ENCODE measurements at places on chromosomes 7 and 10. TPM values are rescaled to one million over a fixed set of nuclear protein-coding genes. Genes with fewer than 3 reads are reported as not detected.

ACHE gene
- total RNA-seq, result 24.0 TPM

DNA sequence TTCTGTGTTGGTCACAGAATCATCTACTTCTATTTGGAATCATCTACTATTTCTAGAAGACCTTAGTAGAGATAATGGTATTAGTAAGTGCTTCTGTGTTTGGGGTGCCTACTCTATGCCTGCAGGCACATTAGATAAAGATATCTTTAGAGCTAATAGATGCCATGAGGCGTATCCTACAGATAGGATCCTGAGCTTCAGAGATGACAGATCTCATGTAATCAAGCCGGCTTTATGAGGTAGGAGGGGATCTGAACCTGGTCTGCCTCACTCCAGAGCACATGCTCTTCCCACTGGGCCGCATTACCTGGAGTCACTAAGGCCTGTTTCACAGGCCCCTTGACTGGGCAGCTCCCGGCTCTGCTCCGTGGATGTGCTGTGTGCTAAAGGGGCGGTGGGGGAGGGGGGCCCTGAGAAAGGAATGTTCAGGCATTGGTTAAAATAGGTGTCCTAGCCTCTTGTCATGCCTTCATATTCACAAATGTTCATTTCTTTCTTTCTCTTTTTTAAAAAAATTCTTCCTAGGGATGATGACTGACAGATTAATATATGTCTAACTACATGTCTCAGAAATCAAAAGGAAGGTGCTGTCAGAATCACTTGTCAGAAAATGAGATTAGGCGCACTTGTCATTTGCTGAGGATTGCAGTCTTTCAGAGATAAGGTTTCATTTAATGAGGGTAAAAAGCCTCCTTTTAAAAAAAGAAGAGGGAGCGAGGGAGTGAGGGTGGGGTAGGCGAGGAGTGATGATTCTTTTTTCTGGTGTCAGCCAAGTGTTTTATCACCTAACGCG lies 458.0 kb upstream of the GALNT17 start:
- DNase-seq, result no peak

GRCh38 chr7:96014617-96015016 lies 242.3 kb downstream of the DYNC1I1 start:
- DNase-seq, result no peak

DNA sequence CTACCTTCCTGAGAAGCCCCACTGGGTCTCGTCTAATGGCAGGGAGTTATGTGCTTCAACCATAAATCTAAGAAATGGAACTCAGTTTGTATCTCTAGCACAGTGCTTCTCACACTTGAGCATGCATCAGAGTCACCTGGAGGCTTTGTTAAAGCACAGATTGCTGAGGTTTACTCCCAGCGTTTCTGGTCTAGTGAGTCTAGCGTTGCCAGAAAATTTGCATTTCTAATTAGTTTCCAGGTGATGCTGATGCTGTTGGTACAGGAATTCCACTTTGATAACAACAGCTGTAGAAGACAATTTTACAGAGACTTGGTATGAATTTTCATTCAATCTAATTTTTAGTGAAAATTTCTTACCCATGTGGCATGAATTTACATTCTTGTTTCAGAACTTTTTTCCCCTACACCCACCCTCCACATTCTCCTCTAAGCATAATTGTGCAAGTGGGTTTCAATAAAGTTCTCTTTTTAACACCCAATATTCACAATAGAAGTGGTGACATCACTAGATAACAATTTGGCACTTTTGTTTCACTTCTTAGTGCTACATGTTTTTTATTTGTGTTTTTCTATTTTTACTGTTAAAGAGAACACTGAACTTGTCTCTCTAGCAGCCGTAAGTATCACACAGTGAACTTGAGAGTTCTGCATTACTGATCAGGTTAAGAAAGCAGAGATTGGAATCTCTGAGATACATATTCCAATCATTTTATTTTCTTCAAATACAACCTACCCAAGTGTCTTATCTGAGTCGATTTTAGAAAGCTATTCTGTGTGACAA lies 48.4 kb upstream of the BET1 start:
- no peak for DNase-seq

SAMD9 gene
- total RNA-seq, result 5.7 TPM

GRCh38 chr7:92158660-92159575 lies 20.0 kb downstream of the LRRD1 start:
- DNase-seq, result no peak

ASB10 gene
- 4.5 TPM for total RNA-seq

DNA sequence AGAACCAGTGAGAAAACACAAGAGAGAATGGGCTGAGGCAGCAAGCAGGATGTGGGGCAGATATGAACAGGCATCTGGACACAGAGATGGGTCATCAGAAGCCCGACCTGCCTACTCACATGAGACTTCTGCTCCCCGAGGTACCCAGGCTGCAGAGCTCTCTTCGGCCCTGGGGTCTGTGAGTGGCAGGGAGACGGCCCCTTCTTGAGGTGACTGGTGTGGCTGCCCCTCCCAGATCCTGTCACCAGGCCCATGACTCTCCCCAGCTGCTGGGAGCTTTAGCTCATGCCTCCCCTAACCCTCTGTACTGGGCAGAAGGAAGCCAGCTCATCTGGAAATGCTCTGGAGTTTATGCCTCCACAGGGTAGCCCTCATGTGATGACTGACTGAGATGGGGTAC lies 157.6 kb upstream of the PCBD1 start:
- DNase-seq, result no peak

- DNase-seq, result no peak
Observed at GRCh38 chr7:65307651-65308299, 65.9 kb upstream of the ZNF92 start.

DNA sequence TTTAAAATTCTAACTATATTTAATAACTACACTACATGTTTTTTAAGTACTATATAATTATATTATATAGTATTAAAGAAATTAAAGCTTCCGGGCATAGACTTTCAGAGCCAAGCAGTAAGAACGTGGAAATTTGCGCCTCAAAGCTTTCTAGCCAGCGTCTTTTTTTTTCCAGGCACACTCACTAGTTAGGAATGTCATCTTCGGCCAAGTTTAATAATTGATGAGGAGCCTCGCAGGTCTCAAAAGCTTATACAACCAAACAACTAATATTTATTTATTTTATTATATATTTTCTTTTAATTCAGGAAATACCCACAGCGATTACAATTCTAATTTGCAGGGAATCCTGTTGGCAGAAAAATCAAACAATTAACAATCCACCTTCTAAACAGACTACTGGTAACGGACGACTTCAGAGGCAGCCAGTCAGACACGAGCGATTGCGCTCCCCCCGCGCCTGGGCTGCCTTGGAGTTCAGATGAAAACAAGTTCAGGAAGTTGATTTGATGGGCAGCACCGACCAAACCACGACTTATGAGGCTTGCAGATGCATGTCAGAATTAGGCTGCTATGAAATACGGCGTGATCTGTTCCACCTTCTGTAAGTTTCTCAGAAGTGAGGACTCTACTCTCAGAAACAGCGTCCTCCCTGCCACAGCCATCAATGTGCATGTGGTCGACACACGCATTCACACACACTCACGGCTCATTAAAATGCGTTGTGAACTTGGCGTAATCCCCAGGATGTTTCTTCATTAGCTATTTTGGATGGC lies 431.8 kb upstream of the MGMT start:
- DNase-seq, result no peak

PROSER2 gene
- total RNA-seq, result 1.5 TPM

DNA sequence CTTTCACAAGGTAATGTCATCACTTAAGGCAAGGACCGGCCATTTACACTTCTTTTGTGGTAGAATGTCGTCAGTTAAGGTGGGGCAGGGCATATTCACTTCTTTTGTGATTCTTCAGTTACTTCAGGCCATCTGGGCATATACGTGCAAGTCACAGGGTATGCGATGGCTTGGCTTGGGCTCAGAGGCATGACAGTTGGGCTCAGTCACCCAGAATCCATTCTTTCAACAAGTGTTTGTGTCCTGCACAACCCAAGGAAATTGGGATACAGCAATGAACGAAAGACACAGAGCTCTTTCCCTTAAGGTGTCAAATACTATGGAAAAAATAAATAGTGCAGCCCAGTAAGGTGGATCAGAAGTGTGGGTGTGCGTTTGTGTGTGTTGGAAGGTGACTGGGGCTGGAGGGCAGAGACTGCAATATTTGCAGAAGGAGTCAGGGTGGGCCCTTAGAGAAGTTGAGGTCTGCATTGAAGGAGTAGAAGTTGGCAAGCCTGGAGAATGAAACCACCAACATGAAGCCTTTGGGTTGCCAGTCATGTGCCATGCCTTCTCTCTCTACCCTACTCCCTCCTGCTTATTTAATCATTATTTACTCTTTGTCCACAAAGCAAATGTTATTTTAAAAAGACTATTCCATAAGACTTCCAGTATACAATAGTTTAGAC lies 222.8 kb upstream of the PRKCQ start:
- no peak for DNase-seq

SSC4D gene
- total RNA-seq, result 0.78 TPM

SEMA3C gene
- 40.0 TPM for total RNA-seq

DNA sequence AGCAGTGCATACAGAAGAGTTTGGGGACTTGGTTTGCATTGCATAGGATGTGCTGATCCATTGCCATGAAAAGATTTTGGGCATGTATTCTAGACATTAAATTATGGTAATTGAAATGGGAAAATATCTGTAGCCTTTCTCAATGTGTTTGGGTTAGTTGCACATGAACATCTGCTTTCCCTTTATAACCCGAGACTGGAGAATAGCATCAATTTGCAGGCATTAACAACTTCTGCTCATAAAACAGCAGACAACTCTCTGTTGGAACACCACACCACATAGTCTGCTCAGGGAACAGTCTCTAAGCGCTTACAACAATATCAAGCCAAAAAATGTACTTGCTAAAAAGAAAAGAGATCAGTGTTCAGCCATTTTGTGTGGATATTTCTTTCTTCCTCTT lies 1391.1 kb upstream of the LRRTM3 start:
- DNase-seq, result no peak

- no peak for DNase-seq
Observed at GRCh38 chr7:27244488-27245123, 2.0 kb downstream of the EVX1 start.

DNA sequence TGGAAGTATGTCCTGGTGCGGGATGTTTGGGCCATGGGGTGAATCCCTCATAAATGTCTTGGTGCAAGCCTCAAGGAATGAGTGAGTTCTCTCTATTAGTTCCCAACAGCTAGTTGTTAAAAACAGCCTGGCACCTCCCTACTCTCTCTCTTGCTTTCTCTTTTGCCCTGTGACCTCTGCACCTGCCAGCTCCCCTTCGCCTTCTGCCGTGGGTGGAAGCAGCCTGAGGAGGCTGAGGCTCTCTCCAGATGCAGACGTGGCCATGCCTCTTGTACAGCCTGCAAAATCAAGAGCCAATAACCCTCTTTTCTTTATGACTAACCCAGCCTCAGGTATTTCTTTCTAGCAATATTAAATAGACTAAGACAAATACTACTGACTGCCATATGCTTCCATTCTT lies 210.3 kb downstream of the POM121L12 start:
- DNase-seq, result no peak

DNA sequence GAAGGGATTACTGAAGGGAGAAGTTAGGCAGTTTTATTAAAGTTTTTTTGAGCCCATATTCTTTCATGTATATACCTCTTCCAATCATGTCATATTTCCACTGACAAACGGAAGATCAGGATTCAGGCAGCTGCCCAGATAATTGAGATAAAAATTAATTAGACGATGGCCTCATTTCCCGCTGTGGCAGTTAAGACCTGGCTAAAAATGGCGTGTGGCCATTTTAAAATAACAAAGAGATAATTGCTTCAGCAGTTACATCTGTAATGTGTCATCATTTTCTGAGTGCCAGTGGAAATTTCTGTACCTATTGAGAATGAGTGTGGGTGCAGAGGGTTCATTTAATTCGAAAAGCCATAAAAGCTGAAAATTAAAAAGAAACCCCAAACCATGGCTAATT lies 215.1 kb downstream of the STK31 start:
- no peak for DNase-seq

DNA sequence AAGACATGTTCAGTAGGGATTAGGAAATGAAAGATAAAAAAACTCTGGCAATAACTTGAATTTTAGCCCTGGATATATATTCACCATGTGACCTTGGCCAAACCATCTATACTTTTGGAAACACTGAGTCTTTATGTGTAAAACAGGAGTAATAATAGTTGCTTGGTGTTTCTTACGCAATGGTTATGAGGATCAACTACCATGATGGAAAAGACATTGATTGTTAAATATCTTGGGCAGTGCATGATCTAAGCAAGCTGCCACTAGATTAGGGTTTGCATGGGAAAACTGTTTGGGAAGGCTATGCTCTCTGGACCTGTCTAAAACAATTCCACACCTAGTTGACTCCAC lies 6.5 kb downstream of the OR6B1 start:
- no peak for DNase-seq

DNA sequence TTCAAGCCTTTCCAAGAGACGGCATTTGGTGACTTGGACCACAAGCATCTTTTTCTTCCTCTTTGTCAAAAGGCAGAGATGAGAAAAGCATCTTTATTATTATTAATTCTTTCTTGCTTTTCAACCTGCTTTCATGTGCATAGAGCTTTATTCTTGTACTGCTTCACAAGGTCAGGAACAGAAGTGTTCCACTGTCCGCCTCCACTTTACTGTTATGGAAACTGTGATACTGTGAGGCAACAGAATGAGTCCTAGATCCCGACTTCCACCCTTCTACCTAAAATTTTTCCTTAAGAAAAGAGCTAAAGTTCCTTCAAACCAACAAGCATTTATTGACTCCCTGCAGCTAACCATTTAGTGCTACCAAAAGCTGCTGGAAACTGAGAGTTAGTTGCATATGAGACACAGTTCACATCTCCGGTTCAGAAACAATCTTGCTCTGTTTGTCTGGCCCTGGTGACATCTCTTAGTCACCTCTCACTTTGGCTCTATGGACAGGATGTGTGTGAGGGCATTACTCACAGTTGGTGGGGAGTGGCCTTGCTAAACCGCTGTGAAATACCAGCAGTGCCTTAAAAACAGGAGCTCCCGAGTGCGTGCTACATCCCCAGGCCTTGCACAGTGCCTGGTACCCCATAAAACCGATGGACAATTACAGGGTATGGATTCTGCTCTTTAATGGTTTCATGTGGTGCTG lies 77.1 kb upstream of the TRIL start:
- DNase-seq, result no peak

SEMA3D gene
- total RNA-seq, result 1.3 TPM

TMEM213 gene
- not detected for total RNA-seq

- peak; percentile 47 for DNase-seq
Observed at GRCh38 chr7:151657173-151657572, 137.5 kb upstream of the RHEB start.

DNA sequence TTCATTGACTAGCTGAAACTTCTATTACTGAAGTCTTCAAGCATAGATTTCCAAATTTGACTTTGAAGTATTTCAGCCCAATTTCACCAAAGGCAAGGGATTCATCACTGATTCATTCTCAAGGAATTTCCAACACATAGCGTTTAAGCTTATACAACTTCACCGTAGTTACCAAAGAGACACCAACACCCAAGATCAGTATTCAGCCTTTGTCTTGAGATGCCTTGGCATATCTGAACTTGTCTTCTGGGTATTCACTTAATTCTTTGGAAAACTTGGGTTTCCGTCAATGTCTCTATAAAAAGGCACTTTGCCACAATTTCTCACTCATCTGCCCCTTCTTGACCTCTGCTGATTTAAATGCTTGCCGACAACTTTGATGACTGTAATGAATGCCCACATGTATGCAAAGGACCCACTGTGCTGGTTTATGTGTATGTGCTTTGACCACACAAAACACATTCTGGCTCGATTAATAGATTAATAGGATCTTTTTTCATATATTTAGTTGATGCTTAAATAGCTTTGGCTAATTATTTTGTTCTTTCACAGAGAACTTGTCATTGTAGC lies 49.6 kb downstream of the TES start:
- DNase-seq, result no peak

INA gene
- not detected for total RNA-seq

ASB13 gene
- total RNA-seq, result 17.9 TPM
